ENCODE measurements at places on chromosomes 1 and 21.
A peak's percentile ranks its signal among the peaks of the same experiment; 100 is the strongest.

DNA sequence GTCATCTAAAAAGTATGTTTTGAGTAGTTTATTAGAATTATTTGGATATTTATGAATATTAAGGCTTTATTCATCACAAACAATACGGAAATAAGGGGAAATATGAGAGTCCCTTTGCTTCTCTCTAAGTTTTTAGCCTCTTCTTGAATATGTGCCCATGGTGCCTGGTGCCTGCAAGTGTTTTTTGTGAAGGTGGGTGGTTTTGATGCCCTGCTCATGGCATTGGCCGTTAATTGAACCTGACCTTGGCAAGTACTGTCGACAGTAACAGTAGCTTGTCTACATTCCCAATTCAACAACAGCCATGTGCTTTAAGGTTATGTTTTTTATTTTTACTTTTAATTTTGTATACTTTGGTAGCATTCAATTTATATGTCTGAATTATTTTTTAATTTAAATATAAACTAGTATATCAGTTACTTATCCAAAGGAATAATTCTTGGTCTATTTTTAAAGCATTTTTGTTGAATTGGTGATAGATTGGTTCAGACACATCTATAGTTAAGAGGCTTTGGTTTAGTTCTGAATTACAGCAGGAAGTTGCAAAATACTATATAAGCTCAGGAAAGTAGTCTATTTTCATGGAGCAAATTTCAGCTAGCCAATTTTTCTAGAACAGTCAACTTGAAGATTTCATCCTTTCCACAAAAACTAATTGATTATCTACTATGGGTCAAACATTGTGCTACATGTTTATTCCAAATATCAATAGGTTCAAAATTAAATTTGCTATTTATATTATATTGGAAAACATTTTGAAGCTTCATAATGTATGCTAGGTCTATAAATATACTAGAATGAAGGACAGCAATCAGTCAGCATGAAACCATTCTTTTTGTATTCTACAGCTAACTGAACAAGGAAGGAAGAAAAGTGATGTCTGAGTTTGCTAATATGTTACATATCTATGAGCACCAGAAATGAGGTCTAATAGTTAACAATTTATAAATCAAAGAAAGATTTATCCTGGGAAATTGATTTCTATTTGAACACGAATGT, 184.4 kb downstream of the MRPL39 start:
- no peak for DNase-seq

DNA sequence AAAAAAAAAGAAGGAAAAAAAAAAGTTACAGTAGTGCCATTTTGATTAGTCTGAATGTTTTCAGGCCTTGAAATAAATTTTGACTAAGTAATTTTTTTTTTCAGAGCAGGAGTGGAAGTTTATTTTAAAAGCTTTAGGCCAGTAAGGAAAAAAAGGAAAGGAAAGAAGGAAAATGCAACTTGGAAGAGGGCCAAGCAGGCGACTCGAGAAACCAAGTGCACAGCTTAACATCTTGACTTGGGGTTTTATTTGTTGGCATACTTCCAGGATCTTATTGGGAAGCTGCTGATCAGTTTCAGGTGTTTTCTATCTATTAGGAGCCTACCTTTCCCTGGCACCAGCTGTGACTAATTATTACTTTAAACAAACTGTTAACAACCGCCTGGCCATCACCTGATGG, 41.7 kb downstream of the ATF3 start:
- DNase-seq = no peak

DNA sequence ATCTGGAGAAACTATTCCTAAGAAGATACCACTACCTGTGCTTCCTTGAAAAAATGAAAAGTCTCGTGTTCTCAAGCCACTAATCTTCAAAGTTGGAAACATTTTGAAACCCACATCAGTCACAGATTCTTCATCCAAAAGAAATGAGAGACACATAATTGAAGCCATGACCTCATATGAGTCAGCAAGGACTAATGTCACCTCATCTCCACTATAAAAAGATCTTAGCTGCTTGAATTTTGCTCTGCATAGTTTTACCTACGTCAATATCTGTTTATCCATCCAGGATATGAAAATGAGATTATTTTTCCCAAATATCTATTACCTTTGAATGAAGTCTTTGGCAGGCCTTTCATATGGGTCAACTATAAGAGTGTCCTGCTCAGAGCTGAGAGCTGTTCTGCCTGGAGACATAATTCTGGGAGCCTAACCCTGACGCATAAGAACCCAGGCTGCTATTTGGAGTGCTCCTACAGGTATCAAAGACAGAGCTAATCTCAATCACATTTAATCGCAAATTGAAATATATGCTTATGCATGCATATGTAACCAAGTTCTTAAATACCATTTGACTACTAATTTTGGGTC, 312.5 kb upstream of the PKN2 start:
- DNase-seq = no peak

DNA sequence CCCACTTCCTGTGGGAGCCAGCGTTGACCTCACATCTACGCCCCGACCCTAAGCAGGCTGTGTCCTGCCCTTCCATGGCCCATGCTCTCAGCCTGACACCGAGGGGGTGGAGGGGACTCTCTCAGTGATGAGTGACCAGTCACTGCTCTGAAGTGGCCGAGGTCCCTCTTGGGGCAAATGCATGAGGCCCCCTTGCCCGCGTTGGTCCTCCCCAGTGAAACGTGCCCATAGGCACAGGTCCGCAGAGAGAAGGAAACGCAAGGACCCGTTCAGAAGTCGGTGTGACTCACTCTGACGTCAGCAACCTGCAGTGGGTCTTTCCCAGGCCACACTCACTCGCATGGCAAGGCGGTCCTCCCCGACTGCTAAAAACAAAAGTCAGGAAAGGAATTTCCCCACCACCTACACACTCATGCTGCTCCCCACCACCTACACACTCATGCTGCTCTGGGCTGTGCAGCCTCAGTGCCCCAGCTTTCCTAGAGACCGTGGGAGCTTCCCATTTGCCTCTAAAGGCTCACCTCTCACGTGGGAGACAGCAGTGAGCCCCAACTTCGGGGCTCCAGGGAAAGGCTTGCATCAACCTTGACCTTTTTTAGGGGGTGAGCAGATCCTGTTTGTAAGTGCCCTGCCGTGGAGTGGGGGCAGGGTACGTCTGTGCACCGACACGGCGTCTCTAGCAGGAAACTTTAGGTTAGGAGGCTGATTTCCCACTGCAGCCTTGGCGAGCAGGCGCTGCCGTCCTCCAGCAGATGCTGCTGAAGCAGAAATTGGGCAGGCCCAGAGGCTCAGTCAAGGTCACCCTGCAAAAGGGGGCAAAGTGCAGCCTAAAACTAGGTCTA, 11.4 kb downstream of the UBASH3A start:
- DNase-seq = no peak

- no peak for DNase-seq
Observed at GRCh38 chr1:64567426-64568170, 97.7 kb downstream of the CACHD1 start.

DNA sequence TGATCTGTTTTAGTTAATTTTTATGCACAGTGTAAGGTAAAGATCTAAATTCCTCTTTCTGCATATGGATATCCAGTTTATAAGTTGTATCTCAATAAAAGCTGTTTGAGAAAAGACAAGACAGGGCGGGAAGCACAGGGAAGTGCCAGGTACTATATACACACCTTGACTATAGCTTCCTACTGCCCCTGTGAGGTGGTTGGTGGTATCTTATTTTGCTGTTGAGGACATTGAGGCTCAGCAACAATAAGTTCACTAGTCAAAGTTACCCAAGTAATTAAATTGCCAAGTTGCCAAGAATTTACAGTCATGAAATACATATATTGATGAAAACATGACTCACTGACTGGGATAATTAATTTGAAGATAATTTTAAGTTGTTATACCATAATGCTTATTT, 109.1 kb downstream of the CD247 start:
- DNase-seq = no peak

DNA sequence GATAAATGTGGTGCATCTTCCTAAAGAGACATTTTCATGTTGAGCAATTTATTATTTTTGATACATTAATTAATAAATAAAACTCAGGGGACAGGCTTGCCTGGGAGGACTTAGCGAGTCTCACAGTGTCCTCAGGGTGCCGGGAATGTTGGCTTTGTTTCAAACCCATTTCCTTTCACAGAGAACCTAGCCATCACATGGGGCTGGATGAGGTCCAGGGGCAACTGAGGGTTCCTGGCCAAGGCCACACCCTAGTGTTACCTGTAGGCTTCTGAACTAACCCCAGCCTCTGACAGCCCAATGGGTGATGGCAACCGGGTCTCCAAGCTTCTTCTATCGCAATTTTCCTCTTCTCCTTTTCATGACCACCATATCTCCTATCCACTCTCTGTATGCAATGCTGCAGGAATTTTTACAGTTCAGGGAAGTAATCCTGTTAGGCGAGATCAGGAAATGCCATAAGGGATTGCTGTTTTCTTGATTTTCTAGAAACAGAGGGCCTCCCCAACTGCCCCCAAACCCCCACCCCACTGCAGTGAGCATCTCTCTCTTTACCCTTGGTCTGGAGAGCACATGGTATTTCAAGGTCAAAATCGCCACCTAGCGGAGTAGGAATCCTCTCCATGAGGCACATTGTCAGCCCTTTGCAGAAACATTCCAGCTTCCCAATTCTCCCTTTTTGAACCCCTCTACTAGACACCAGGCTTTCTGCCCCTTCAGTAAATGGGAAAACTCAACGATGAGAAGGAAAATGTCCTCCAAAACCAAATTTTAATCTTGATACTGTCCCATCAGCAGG, 22.1 kb upstream of the SMYD3 start:
- no peak for DNase-seq

GRCh38 chr1:9316080-9316444, 23.4 kb downstream of the SPSB1 start:
- no peak for DNase-seq

- DNase-seq = no peak
Observed at GRCh38 chr1:241157435-241157834, 199.6 kb downstream of the RGS7 start.

GRCh38 chr1:239909898-239910297, 181.8 kb upstream of the FMN2 start:
- no peak for DNase-seq

DNA sequence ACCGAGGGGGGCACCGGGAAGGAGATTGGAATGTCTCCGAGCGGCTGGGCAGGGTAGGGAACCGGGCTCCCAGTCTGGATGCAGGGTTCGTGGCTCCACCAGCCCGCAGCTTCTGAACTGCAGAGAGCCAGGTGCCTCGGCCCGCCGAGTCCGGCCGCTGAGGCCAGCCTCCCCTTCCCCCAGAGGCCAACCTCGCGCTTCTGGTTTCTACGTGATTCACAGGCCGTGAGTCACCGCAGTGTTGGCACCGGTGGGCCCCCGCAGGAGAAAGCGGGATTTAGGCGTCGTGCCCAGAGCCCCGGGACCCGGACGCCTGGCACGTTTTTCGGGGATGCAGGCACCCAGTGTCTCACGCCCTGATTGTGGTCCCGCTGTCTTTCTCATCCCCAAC, 458 bp downstream of the CRABP2 start:
- no peak for DNase-seq

DNA sequence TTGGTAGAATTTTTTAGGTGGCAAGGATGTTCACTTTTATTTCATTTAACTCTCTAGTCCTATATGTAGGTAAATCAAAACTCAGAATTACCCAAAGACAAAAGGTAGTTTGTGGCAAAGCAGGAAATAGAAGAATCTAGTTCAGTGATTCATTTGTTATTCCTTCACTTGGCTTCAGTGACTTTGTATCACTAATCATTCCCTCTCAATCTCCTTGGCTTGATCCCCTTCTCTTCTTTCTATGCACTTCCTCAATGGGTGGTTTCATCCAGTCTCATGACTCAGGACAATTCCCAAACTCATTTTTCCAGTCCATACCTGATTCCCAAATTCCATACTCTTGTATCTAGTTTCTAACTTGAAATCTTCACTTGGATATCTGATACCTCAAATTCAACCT, 64.9 kb downstream of the PRKACB start:
- no peak for DNase-seq

- no peak for DNase-seq
Observed at GRCh38 chr1:24490101-24490781, 12.4 kb upstream of the RCAN3 start.

- no peak for DNase-seq
Observed at GRCh38 chr1:246214708-246215509, 292.2 kb downstream of the SMYD3 start.

GRCh38 chr1:199308349-199308846, 669.6 kb downstream of the PTPRC start:
- DNase-seq = no peak

- DNase-seq = peak; percentile 36
Observed at GRCh38 chr1:95384567-95384966, 150.6 kb downstream of the RWDD3 start.

- DNase-seq = no peak
Observed at GRCh38 chr1:92444351-92444750, 42.4 kb downstream of the GFI1 start.

DNA sequence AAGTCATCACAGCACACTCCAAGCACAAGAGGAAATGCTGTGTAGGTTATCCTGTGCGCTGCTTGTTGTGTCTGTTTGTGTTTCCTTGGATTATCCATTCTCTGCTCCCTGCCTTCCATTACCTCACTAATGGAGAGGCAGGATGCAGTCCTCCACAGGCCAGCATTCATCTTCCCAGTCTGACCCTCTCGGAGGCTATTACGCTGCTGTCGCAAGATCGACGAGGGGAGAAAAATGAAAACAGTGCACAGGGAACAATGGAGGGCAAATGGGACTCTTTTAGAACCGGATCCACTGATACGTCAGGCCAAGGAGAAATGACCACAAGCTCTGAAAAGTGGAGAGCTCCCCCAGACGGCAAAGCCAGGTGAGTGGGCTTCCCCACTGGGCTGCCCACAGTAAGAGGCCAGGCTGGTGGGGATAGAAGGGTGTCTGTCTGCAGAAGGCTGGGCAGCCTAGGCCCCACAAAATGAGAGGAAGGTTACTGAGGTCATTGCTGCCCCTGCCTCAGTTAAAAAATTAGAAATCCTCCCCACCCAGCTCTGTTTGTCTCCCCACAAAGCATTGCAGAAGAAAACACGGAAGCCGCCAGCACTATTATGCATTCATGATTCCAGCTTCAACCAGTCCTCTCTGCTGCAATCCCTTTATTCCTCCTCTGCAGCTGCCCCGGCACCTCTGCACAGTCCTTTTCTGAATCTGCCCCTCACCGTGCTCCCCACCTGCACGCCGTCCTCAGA, 21.7 kb downstream of the LRRN2 start:
- no peak for DNase-seq

- no peak for DNase-seq
Observed at GRCh38 chr1:174949061-174949460, 50.7 kb upstream of the CACYBP start.

GRCh38 chr1:90512441-90512840, 204.7 kb downstream of the BARHL2 start:
- no peak for DNase-seq
